Stimulated activated effector memory CD8-positive, alpha-beta T cell treated with anti-CD3 and anti-CD28 coated beads, Interleukin-12 subunit alpha, Interleukin-12 subunit beta, amount 100 ng/mL, for 72 hours (primary cell): ENCODE measurements at places on chromosomes 2 and 18.

DNA sequence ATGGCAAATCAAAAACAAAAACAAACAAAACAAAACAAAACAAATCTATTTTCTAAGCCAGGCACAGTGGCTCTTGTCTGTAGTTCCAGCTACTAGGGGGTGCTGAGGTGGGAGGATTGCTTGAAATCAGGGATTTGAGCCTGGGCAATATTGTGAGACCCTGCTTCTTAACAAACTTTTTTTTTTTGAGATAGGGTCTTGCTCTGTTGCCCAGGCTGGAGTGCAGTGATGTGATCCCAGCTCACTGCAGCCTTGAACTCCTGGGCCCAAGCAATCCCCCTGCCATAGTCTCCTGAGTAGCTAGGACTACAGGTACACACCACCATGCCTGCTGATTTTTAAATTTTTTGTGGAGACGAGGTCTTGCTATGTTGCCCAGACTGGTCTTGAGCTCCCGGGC, 6.2 kb downstream of the HPCAL1 start:
- DNase-seq = no peak

- DNase-seq = no peak
Measured at GRCh38 chr18:40980171-40980570, 974.9 kb upstream of the PIK3C3 start.

DNA sequence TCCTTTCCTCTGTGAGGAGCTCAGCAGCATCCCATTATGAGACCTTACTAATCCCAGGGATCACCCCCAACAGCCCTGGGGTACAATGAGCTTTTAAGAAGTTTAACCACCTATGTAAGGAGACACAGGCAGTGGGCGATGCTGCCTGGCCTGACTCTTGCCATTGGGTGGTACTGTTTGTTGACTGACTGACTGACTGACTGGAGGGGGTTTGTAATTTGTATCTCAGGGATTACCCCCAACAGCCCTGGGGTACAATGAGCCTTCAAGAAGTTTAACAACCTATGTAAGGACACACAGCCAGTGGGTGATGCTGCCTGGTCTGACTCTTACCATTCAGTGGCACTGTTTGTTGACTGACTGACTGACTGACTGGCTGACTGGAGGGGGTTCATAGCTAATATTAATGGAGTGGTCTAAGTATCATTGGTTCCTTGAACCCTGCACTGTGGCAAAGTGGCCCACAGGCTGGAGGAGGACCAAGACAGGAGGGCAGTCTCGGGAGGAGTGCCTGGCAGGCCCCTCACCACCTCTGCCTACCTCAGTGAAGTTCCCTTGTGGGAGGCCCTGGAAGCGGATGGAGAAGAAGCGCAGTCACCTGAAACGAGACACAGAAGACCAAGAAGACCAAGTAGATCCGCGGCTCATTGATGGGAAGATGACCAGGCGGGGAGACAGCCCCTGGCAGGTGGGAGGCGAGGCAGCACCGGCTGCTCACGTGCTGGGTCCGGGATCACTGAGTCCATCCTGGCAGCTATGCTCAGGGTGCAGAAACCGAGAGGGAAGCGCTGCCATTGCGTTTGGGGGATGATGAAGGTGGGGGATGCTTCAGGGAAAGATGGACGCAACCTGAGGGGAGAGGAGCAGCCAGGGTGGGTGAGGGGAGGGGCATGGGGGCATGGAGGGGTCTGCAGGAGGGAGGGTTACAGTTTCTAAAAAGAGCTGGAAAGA, 7.6 kb downstream of the PROC start:
- no peak for DNase-seq

GRCh38 chr2:239002954-239003623, 155.2 kb downstream of the TWIST2 start:
- DNase-seq = no peak

- DNase-seq = no peak
Measured at GRCh38 chr2:12177455-12178288, 431.2 kb downstream of the LPIN1 start.

GRCh38 chr18:74795751-74796150, 198.1 kb downstream of the ZNF407 start:
- no peak for DNase-seq

DNA sequence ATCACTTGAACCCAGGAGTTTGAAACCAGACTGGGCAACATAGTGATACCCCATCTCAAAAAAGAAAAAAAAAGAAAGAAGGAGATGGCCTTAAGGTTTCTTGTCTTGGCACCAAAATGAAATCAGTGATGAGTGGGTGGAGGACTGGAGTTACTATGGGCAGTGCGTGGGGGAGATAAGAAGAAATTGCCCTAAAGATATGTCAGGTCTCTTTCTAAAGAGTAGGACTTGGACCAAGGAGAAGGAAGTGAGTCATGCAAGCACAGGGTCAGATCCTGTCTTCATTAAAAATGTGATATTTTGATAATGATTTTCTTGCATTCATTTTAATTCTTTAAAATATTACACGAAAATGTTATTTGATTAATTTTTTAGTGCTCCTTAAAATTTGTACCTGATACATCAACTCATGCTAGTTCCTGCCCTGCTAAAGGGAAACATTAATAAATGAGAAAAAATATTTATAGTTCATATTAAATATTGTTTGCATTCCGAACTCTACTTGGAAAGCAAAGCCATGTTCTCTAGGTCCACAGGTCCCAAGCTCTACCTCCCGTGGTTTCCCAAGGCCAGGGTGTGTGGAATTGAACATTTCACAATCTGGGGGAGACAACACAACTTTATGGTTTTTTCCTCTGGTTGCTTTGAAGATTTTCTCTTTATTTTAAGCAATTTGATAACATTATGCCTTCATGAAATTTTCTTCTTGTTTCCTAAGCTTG, 62.6 kb upstream of the CTLA4 start:
- DNase-seq = no peak

DNA sequence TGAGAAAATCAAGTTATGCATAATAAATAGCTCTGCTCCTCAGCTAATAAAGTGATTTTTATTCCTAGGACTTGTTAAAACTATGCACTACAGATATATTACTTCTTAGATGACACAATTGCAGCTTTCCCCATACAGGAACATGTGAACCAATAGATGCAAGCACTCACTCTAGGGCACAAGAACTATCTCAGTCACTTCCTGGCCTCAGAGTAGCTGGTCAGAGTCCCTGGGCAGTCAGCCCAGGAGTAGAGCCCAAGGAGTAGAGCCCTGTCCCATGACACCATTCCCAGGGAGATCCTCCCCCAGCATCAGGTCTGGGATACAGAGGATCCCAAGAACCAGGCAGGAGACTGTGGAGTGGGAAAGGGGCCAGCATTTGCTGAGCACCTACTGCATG, 2.7 kb downstream of the TNS1 start:
- DNase-seq = no peak

DNA sequence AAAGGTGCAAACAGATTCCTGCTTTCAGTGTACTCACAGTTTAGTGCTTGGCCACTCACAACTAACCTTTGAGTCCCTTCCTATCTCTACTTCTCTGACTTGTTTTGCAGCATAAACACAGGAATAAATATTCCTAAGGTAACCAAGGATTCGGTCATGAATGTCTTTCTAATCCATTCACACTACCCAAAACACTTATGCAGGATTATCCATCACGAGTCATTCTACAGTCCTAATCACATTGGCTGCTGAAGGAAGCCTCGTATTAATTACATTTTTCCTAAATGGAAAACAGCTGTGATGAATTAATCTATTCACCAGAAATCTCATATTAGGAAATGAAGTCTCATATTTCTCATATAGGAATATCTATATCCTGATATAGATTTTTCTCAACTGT, 16.3 kb downstream of the RDH14 start:
- DNase-seq = no peak
